Amygdala (tissue), 56 donors: ENCODE measurements at places on chromosomes 5 and 9.

GRCh38 chr5:141488591-141489561, at the start of gene PCDHGC5:
TSS of gene PCDHGC5 (plus strand) at chr5:141489081. CDS start at chr5:141489241, 160 bp downstream.
- peak; percentile 74 for DNase-seq

- DNase-seq: no peak
Measured at GRCh38 chr5:82274343-82275211, 3.6 kb downstream of the RPS23 start.

DNA sequence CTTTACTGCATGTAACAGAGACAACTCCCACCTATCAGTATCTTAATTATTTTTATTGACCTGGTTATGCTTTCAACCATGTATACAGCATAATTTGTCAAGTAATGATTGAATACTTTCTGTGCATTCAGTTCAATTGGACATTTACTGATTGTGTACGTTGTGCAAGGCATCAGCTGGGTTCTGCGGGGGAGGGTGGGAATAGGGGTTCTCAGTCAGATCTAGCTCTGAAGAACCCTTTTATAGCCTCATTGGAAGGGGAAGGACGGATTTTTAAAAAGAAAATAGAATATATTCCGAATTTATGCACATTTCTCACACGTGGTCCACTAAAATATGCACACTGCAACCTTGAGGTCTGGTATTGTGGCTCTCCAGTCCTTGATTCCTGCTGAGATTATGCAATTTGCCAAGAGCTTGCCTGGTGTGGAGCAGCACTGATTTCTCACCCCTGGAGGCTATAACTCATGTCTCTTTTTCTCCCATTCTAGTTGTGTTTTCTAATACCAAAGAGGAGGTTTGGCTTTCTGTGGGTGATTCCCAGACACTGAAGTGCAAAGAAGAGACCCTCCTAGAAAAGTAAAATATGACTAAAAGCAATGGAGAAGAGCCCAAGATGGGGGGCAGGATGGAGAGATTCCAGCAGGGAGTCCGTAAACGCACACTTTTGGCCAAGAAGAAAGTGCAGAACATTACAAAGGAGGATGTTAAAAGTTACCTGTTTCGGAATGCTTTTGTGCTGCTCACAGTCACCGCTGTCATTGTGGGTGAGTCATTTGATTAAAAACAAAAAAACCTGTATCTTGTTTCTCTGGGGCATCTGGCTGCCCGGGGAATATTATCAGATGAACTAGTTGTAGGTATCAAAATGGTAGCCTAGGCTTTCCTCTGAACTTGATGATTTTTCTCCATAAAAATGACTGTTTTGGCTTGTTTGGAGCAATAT, 1.7 kb downstream of the SLC1A3 start:
- DNase-seq: no peak

GRCh38 chr5:89380635-89381034, 497.7 kb upstream of the MEF2C start:
- DNase-seq: no peak

GRCh38 chr9:73799446-73799845, 647.8 kb downstream of the ANXA1 start:
- no peak for DNase-seq

DNA sequence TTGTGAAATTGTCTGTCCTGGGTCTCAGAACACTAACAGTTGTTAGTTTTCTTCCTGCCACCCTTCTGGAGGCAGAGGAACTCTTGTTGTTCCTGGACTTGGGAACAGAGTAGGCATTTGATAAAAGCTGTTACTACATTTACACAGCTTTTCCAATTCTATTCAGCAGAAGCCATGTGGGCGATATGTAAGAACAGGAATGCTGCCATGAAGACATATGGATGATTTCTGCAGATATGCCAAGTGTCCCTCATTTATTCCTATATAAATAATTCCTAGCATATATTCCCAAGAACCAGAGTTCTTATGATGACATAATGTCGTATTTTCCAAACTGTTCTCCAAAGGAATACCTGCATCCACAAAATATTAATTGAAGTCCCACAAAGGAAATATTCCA, 135.9 kb upstream of the DAB2 start:
- no peak for DNase-seq

GRCh38 chr9:120892748-120893610, 16.0 kb upstream of the PHF19 start:
- DNase-seq: no peak

DNA sequence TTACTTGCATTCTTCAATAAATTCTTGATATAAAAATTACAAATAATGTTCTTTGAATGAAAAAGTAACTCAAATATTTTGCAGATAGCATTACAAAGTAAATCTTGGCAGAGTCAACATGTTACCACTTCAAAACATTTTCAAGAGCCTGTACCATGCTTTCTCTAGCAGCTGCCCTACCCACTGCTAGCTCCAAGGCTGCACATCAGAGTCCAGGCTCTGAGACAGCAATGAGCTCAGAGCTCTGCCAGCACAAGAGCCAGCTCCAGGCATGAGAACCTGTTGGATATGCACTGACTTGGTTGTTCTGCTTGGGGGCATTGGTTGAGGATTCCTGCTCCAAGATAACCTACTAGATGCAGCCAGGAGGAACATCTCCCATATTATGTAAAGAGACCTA, 211.3 kb upstream of the HAPLN1 start:
- DNase-seq: no peak

GRCh38 chr9:92328225-92328624, 2.5 kb downstream of the CENPP start:
- no peak for DNase-seq

DNA sequence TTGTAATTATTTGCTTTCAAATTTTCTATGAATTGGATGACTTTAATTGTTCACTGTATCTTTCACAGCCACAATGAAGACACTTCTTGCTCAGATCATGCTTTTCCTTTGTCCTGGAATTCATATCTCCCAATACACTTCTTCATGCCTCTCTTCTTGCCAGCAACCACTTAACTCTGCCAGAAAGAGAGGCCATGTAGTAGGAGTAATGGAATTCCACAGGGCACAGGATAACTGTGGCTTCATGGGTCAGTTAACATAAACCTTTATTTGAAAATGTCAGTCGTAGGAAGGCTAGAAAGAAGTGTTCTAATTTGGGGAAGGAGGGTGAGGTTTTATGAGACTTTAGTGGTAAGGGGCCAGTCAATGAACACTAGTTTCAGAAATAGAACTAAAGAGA, 190.3 kb downstream of the TMEM167A start:
- DNase-seq: no peak

DNA sequence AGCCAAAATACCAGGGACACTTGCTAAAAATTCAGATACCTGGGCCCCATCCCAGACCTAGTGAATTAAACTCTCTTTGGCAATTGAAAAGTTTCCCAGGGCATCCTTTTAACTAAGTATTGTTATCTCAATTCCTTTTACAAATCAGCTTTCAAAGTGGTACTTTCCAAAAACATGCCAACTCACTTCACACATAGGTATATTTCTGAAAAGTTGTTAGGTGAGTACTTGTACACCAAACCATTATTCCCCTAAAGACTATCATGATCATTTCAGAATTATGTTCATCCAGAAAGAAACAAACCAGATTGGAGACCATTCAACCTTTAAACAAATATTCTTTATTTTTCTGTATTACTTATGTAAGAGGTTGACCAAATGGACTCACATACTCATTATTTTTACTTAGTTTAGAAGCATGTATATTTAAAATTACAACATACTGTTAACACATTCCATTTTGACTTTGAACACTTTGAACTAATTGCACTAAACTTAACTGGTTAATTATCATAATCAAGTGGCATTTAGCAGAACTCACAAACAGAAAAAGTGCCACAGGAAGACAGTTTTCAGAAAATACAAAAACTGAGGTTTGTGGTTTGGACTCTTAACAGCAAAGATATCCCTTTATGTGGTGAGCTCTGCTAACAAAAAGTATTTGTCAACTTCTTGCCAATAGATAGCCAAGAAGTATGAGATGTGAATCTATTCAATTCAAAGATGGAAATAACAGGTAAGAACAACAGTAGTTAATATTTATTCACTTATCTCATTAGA, 40.7 kb downstream of the KIAA0825 start:
- no peak for DNase-seq

DNA sequence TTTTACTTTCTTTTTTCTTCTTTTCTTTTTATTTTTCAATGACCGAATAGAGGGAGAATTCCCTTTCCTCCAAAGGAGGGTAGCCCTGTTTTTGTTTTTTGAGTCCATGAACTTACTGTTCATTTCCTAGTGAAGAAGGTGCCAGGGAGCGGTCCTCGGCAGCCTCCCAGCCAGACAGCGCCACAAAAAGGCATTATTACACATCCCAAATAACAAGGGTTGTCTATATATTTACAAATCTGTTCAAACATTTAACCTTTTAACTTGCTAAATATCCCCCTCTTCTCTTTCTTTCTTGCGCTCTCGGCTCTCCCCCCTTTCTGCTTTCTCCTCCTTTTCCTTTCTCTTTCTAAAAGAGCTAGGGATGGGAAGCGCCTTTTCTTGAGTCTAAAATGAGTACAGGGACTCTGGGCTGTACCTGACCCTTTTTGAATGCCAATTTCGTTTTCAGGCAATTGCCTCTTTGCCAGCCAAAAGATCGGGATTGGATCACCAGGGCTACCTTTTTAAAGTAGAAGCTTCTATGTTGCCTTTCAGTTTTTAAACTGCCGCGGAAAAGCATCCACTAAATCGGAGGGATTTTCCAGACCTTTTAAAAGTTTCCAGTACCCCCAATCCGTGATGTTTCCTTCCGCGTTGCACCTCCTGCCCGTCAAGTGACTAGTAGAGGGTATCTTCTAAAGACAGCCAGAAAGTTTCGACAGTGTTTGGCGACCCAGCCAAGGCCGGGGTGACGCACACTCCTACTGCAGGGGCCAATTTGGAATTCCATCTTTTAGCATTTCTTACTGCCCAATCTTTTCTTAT, 125.6 kb downstream of the TMEM161B start:
- DNase-seq: peak; percentile 60

- DNase-seq: no peak
Measured at GRCh38 chr5:126003309-126003708, 419.9 kb upstream of the GRAMD2B start.

DNA sequence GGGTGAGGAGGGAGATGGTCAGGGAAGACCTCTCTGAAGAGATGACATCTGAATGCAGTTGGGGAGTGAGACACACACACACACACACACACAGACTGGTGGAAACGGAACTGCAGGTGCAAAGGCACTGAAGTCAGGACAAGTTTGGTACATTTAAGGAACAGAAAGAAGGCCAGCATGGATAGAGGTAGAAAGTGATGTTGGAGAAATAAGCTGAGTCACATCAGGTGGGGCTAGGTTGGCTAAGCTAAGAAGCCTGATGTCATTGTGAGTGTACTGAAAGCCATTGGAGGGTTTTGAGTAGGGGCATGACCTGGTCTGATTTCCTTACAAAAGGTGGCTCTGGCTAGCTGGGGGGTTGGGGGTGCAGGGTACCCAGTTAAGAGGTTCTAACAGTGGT, 3.1 kb downstream of the BSPRY start:
- DNase-seq: no peak

GRCh38 chr9:105295201-105295550, 50.7 kb downstream of the SLC44A1 start:
- no peak for DNase-seq

GRCh38 chr5:33364406-33364805, 76.4 kb upstream of the TARS1 start:
- no peak for DNase-seq

- no peak for DNase-seq
Measured at GRCh38 chr9:5509573-5509972, 758 bp upstream of the PDCD1LG2 start.

- DNase-seq: no peak
Measured at GRCh38 chr9:69535286-69535832, 136.8 kb downstream of the APBA1 start.

DNA sequence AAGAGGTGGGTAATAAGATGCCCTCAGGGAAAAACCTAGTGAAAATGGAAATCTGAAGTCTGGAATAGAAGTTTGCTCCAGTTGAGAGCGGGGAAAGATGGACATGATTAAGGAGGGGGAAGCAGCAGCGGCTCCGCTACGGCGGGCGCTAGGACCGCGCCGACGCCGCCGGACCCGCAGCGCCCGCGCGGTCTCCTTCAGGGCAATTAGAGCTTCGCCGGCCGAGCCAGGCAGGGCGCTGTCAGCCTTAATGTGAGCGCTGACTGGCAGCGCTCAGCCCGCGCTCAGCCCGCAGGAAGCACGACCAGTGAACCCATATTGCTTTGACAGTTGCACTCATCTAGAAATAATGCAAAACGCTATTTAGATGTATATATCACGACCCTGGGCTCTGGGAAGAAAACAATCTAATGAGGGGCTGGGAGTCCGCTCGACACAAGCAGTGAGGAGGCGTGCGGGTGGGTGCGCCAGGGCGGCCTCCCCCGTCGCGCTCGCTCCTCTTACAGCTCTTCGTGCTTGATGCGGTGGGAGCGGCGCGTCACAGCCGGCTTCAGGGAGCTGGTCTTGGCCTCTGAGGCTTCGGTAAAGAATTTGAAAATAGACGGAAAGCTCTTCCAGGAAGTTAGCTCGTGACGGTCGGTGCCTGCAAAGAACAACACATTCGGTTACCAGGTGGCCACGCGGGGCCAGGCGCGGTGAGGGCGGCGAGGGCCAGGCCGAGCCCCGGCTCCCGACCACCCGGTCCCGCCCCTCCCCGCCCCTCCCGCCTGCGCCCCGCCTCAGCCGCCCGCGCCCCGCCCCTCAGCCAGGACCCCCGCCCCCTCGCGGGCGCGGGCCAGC, 37.7 kb downstream of the NR2F1 start:
- no peak for DNase-seq

DNA sequence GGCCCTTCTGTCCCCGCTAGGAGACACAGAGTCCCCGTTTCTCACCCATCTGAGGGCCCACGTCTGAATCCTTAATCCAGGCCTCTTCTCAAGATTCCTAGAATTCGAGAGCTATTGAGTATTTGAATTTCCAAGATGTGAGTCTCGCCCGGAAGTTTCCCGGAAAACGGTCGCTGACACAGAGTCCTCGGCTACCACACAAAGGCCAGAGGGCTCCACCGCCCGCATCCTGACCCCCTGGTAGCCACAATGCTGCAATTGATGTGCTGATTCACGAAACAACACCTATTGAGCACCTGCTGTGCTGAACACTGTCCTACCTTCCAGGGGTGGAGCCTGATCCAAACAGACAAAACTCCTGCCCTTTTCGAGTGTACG, 670 bp upstream of the FBP1 start:
- DNase-seq: no peak

DNA sequence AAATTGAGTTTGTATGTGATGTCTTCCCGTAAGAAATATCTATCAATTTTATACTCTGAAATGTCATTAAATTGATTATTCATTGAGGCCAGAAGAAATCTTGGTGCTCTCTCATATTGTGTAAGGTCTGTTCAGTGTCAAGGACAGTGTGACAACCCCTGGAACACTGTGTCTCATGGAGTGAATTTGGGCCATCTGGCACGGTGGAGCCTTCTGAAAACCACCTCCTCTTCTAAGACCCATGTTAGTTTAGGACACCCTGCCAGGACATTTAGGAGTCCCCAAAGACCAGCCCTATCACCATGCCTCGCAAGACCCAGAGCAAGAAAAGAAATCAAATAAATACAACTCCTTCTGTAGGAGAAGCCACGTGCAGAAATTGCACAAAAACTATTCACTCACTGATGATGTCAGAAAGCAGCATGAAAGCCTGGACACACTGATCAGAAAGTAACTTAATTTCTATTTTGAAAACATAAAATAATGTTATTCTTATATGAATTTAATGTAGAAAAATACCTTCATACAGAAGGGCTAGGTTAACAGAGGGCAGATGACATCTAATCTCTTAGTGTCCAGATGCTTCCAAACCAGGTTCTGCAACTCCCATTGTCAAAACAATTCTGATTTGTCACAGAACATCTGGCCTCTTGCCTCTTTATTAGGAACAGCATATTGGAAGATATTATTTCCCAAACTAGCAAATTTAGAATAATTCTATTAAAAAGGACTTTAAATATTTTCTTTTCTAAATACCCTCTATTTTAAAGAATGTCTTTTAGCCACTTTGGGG, 298.8 kb downstream of the NR2F1-AS1 start:
- no peak for DNase-seq
